ENCODE measurements at places on chromosomes 4 and X.

GRCh38 chr4:14233126-14233525 lies 605.6 kb upstream of the BOD1L1 start:
- no peak for DNase-seq

- DNase-seq = no peak
Observed at GRCh38 chr4:182810103-182810615, 107.0 kb downstream of the DCTD start.

DNA sequence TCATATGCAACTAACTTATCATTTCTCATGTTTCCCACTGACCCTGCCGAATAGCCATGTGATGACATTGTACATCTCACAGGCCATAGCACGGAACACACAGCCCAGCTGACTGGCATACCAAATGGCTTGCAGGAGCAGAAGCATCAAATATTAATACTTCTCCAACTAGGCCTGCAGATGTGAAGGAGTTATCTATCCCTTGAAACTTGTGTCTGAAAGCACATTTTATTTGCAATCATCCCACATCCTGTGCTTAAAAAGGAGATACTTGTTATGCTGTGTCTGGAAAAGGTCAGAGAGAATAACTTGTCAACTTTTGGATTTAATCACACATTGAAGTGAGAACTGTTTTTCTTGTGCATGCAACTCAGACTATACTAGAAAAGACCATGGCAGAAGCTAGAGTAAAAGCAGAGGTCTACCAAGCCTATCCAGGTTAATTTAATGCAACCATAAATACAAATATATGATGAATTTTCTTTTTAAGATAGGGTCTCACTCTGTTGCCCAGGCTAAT lies 100.4 kb downstream of the IRF2 start:
- no peak for DNase-seq

DNA sequence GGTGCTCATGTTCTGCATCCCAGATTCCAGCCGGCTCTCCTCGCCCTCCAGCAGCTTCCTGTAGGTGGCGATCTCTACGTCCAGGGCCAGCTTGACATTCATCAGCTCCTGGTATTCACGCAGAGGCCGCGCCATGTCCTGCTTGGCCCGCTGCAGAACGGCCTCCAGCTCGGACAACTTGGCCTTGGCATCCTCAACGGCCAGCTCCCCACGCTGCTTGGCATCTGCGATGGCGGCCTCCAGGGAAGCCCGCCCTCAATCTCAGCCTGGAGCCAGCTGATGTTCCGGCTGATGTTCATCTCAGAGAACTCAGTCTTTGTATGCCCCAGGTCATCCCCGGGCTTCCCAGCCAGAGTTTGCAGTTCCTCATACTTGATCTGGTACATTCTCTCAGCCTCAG lies 431.8 kb upstream of the DIPK2B start:
- DNase-seq = no peak

GRCh38 chrX:39019056-39019455 lies 217.8 kb downstream of the MID1IP1 start:
- no peak for DNase-seq

DNA sequence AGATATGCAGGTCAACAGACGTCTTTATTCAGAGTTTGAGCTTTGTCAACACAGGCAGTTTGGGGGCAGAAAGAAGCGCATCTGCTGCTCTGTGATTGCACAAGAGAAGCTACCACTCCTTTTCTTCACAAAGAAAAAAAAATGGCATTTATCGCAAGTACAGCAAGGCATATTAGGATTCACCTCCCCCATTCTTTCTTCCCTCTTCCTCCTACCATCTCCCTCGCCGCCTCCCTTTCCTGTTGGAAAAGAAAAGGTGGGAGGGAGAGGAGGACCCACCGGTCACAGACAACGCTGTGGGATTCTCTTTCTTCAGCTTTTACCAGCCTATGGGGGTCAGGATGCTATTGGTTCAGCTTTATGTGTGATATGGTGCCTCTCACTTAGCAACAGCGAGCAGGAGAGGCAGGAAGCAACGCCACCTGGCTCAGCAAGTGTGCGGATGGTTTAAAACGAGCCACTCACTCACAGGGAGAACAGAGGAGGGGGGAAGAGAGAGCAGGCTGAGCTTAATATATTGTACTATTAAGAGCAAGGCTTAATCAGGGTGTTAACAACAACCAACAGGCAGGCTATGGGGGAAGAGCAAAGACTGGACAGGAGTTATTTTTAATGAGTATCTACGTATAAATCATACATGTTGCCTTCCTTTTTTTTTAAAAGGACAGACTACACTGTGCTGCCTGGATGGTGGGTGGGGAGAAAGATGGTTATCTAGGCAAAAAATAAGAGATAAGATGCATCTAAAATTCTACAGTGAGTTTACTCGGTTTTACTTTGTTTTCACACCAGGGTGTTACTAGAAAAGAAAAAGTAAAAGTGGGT lies 104.7 kb downstream of the MAML3 start:
- DNase-seq = peak; percentile 77

GRCh38 chr4:78923464-78924312 lies 15.6 kb downstream of the PAQR3 start:
- DNase-seq = no peak

DNA sequence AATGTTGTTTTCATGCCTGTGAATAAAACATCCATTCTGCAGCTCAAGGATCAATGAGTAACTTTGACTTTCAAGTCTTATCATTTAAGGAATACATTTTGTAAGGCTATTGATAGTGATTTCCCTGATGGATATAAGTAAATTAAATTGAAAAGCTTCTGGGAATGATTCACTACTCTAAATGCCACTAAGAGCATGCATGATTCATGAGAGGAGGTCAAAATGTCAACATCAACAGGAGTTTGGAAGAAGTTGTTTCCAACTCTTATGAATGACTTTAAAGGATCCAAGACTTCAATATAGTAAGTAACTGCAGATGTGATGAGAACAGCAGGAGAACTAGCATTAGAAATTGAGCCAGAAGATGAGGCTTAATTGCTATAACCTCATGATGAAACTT lies 1487.3 kb downstream of the PCDH7 start:
- no peak for DNase-seq

- no peak for DNase-seq
Observed at GRCh38 chrX:68710870-68711576, 63.6 kb downstream of the STARD8 start.

DNA sequence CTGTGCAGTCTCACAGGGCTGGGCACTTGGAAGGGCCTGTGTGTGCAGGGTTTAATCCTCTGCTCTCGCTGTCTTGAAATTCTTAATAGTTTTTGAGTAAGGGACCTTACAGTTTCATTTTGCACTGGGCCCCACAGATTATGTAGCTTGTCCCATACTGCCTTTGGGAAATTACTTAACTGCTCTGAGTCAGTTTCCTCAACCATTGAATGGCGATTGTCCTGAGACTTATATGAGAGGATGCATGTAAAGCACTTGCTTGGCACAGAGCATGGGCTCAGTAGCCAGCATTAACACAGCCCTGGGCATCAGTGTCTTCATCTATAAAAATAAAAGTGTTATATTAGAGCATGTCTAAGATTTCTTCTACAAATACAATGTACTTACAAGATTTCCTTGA lies 55.8 kb downstream of the CLCN5 start:
- no peak for DNase-seq

- no peak for DNase-seq
Observed at GRCh38 chr4:121213940-121214339, 49.8 kb upstream of the TNIP3 start.

GRCh38 chrX:78747489-78747888 lies at the start of gene LPAR4:
Gene LPAR4, plus strand, starts transcription at chrX:78747720. Its CDS starts 7,150 bp downstream, at chrX:78754870.
- DNase-seq = no peak

DNA sequence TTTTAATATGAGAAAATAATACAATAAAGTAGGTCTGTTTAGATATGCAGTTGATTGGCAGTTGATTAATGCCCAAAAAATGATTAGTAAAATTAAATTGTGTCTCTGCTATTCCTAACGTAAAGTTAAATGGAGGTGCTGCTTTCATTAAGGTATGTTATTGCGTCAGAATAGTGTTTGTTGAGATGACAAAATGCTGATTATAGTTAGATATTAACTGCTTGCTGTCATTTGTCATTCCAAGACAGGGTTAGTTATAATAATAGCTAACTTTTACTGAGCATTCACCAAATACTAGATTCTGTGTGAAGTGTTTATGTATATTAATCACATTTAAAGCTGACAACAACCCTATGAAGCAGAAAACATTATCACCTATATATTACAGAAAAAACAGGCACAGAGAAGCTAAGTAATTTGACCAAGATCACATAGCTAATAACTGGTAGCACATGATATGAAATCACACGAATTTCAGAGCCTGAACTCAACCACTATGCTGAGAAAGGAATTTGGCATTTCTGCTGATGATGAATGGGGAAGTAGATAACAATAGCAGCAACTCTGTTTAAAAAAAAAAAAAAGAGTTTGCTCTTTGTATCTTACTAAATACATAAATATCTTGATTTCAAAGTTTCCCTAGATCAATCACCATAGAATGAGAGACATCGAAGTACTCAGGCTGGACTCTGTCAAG lies 59.7 kb upstream of the WDR44 start:
- DNase-seq = no peak

- DNase-seq = no peak
Observed at GRCh38 chrX:17520016-17520615, 145.1 kb downstream of the NHS start.

GRCh38 chr4:26763648-26764047 lies 97.0 kb upstream of the STIM2 start:
- DNase-seq = no peak

- DNase-seq = no peak
Observed at GRCh38 chr4:11469650-11470437, 41.1 kb upstream of the HS3ST1 start.

- no peak for DNase-seq
Observed at GRCh38 chrX:15804563-15804962, 14.3 kb downstream of the ZRSR2 start.

DNA sequence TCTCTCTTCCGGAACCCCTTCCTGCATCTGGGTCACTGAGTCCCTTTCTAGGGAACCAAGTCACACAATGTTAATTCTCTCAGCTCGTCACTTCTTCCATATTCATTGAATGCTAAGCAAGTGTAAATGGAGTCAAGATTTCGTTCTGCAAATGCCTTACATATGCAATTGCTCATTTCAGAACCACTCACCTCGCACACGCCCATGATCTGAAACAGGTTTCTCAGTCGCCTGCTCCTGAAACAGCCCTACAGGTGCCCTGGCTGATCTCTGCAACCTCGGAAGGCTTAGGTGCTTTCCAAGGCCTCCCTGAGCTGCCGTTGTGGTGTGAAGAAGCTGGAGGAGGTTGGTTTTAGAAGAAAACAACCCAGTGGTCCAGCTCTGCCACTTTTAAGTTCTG lies 100.8 kb upstream of the MSX1 start:
- no peak for DNase-seq

GRCh38 chrX:77160301-77160700 lies 286.9 kb upstream of the FGF16 start:
- no peak for DNase-seq

DNA sequence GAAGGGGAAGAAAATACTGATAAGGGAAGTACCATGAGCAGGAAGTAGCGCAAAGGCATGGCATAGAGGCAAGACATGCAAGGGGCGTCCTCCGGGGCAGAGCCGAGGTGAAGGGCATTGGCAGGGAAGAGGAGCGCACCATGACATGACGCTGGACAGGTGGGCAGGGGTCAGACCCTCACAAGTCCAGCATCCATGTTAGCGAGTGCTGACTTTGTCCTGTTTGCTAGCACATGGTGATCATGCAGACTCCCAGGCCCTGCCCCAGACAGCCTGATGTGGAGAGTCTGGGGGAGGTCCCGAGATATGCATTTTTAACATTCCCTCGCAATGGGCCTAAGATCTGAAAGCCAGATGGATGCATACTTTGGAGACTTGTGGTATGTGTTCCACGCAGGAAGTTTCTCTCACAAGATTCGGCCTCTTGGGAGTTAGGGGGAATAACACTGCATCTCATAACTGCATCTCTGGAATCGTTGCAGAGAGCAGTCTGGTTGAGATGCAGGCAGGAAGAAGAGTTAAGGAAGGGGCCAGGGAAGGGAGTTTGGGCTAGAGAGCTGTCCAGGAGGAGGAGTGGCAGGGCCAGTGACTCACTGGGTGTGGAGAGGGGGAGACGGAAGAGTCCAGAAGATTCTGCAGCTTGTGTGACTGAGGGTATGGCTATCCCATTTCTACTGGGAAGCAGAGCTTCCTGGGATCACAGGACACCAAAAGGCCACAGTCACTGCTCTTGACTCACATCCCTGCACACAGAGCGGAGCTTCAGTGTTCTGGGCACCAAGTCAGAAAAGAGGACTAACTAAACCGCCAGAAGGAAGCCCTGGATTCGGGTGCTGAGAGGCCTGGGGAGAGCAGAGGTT lies 59.7 kb downstream of the FAM184B start:
- no peak for DNase-seq

DNA sequence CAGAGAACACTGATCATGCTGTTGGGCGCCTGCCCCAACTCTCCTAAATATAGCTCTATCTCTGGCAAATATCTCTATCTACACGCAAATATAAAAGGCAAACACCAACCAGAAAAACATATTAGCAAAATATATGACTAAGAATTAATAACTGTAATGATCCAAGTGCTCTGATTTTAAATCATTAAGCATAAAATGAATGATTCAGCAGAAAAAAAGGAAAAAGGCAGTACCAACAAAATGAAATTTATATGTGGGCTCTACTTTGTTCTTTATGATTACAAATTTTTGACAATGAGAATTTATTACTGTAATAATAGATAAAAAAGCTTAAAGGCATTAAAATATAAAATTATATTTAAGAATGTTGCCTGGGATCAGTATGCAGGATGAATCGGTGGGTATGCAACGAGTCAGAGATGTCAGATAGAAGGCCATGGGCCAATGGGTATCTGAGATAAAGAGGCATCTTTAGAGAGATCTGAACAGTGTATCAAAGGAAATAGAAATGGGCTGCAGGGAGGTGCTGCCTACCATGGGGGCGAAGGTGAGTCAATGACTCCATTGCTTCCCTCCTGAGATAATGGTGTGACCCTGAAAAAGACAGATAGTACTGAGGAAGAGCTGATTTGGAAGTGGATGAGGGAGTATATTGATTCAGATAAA lies 234.8 kb downstream of the SCFD2 start:
- DNase-seq = no peak

DNA sequence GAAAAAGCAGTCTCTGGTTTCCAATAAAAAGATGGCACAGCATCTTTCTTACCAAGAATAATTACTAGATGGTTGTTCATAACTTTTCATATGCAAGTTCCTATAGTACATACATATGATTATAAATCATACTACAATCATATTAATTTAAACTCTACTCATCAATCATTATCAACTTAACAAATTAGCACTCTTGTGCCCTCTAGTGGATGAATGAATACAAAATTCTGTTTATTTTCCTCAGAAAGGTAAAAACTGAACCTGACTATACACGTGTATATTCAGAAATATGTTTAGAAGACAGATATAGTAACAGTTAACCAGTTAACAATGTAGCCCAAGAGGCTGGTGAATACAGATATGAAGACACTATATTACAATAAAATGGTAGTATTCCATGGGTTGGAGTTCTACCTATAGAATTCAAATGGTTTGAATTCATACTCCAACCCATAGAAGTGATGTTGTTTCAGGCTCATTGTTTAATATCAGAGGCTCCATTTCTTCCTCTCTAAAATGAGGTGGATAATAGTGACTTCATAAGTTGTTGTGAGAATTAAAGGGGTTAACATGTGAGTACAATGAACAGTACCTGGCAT lies 100.0 kb downstream of the ADAMTS3 start:
- DNase-seq = peak; percentile 5

GRCh38 chrX:115233497-115234455 lies at the start of gene LRCH2:
Gene LRCH2, minus strand, starts transcription at chrX:115234096. Its CDS starts 55 bp downstream, at chrX:115234041.
- peak; percentile 18 for DNase-seq

- no peak for DNase-seq
Observed at GRCh38 chr4:168388890-168389289, 70.3 kb upstream of the DDX60 start.
